ENCODE measurements at places on chromosomes 2 and 18.

DNA sequence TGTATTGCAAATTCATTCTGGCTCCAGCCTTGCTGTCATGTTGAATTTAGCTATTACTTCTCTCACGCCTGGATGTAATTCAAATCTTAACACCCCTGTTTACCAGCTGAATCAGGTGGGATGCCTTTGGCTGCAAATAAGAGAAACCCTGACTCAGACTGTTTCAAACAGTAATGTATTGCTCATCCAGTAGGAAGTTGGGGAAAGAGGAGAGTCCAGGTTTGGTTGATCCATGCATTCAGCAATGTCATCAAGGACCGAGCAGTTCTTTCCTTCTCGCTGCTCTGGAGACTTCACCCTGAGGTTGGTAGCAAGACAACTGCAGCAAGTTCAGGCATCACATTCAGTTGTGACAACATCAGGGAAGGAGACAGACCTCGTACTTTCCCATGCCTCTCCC, 6.4 kb upstream of the DARS1 start:
- DNase-seq, result no peak

- no peak for DNase-seq
Observed at GRCh38 chr2:205273627-205274026, 408.7 kb upstream of the NRP2 start.

DNA sequence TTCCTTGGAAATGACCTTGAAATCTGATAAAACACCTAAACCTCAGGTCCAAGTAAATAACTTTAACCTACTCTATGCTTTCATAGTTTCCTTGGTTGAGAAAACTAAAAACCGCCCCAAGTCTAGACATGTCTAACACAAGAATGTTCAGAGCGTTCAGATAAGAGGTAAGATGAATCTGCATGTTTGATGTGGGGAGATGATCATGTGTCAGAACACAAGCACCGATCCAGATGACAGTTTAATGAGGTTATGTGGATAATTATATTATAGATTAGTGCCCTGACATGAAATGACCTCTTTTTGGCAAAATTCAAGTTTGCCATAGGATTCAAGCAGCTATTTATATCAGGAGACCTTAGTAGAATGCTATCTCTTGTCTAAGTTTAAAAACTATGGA, 729.8 kb upstream of the SOX11 start:
- no peak for DNase-seq

DNA sequence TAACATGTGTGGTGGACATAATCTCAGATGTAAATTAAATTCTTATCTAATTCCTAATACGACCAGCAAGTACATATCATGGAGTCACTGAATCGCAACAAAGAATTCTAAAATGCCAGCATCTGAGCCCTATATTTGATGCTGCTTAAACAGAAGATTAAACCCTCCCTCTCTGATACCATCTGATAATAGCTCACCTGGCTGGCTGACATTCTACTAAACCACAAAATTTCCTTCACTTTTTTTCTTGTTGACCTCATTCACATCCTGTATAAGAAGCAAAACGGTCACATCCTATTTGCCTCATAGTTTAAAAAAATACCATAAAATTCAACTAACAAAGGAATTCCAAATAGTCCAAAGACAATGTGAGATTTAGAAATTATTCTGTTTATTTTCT, 371.6 kb upstream of the SLC8A1 start:
- no peak for DNase-seq

- DNase-seq, result no peak
Observed at GRCh38 chr18:67402543-67402942, 114.0 kb downstream of the DSEL start.
